ENCODE measurements at places on chromosomes 3 and 15.

GRCh38 chr3:8975081-8976020, 12.1 kb upstream of the RAD18 start:
- DNase-seq = no peak

GRCh38 chr15:67267951-67268941, 13.7 kb downstream of the IQCH start:
- no peak for DNase-seq

- DNase-seq = peak; percentile 76
Measured at GRCh38 chr15:90221246-90221900, 12.4 kb downstream of the CIB1 start.

DNA sequence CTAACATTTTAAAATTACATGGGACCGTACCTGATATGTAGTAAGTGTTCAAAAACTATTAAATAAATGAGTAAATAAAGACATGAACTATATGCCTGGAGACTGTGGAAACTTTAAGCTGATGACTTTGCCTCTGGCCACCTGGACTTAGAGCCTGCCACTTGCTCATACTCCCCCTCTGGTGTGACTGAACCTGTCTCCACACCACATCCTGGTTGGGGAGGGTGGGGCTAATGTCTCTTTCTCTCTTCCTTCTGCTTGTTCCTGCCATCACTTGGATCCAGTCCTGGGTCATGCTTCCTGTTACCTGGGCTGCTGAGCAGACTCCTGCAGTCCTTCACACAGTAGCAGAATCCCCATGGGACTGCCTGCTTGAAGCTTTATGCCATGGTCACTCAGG, 8.2 kb upstream of the TMEM158 start:
- no peak for DNase-seq

- DNase-seq = peak; percentile 59
Measured at GRCh38 chr15:48190932-48191573, 412 bp upstream of the CTXN2 start.

DNA sequence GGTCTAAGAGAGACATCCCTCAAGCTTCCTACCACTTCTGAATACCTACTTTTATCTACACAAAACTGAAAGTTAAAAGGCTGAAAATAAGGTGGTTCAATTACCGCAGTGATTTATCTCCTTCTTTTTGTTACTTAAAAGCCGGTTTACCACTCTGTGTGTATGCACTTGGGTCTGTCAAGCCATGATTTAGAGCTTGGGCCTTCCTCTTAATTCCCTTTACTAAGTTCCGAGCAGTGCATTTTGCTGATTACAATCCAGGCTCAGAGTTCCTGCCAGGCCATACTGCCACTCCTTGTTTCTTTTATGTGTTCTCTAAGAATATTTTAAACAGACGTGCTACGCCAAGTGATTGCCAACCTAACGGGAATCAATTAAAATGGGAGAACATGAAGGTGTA, 16.5 kb downstream of the KCTD6 start:
- no peak for DNase-seq

GRCh38 chr3:183435661-183436060, 7.2 kb upstream of the MCF2L2 start:
- no peak for DNase-seq

DNA sequence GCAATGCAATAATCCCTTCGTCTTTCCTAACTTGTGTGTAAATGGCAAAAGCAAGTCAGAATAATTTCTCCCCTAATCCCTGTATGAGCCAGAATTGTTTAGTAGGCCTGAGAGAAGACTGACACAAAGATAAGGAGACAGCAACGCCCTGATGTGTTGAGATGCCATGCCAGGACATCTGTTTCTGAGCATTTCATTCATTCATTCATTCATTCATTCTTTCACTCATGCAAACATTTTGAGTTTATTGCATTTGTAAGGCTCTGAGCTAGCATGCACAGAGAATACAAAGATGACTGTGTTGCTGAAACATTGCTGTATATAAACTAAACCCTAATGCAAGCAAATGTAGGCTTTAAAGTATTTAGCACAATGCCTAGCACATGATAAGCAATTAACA, 127.4 kb downstream of the TMCC1 start:
- DNase-seq = peak; percentile 37

DNA sequence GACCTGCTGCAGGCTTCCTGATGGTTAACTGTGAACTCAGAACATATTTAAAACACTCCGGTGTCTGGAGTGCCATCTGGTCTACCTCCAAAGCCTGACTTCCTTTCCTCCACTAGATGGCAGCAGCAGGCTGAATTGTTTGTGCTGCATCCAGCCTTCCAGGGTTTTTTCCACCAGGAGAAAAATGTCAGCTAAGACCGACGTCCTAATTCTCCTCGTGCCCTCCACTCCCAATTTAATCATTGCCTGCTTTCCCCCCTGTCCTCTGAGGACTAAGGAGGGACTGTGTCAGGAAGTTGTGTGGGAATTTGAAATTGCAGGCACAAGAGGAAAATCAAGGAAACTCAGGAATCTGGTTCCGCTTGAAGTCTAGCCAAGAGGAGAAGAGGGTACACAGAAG, 165.2 kb upstream of the UMPS start:
- DNase-seq = peak; percentile 72

DNA sequence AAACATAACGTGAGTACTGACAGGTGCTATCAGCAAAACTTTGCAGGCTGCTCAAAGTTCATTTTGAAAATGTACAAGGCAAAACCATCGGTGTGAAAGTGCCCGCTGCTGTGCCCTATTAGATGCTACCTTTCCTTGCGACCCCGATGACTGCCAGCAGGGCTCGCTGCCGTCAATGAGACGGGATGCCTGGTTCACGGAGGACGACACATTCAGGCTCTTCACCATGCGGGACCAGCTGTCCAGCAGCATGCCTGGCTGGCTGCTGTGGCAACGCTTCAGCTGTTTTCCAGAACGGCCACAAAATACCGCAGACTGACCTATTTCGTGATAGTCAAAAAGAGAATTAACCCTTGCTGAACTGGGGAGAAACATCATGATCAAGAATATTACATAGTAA, 92.7 kb upstream of the OCA2 start:
- DNase-seq = no peak

GRCh38 chr3:64332459-64333350, 107.4 kb upstream of the PRICKLE2 start:
- no peak for DNase-seq

- no peak for DNase-seq
Measured at GRCh38 chr3:38348903-38349302, 2.3 kb downstream of the XYLB start.

DNA sequence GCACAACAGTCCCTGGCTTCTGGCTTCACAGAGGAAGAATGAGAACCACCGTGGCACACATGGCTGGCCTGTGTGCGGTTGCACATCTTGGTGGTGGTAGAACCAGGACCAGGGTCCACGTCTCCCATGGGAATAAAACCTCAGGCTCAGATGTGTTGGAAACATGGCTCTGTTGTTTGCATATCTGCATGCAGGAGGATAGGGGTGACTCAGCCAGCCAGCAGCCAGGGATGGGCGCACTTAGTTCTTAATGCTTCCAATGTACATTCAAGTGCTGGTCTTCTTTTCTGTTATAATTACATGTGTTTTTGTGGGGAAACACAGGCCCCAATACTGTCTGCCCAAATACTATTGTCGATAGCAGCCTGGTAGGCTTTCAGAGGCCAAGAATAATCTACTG, 35.8 kb upstream of the BCL2L10 start:
- DNase-seq = no peak

DNA sequence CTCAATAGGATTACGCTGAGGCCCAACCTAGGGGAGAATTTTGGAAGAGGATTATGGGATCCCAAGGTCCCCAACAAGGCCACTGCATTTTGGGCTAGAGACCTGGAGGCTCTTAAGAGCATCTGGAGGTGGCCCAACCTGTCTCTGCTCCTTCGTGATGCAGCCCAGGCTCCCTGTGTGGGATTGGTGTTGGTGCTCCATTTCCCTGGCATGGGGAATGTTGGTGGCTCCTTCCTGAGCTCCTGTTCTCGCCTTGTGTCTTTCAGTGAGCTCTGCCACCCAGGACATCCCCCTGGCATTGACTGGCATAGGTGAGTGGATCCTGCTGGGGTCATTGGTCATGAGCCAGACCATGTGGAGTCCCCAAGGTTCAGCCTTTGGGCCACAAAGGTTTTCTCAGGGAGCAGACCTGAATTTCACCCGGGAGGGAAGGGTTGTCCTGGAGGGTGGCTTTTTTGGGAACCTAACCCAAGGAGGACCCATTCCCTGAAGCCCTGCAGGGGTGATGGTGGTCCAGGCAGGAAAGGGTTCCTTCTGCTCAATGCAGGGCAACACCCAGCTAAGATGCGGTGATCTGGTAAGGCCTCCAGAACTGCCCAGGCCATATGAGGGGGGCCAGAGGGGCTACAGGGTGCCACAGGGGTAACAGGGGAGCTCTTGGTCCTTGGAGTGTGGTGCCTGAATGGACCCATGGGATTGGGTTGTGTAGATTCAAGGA, 202.5 kb downstream of the UBE3A start:
- DNase-seq = no peak

GRCh38 chr3:187340578-187340977, 27.6 kb upstream of the RTP4 start:
- no peak for DNase-seq

DNA sequence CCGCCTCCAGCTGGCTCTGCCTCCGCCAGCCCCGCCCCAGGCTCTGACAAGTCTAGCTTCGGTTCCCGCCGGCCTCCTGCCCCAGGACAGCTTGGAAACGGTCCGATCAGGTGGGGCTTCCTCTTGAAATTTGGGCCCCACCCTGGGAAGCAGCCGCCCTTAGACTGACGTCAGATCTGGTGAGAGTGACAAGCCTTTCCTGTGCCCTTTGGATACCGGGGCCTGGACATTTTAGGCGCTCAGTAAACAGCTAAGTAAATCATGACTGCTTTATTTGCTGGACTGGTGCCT, 378 bp upstream of the HYAL3 start:
- DNase-seq = no peak

- DNase-seq = peak; percentile 18
Measured at GRCh38 chr15:31405200-31405920, 78.7 kb downstream of the KLF13 start.

DNA sequence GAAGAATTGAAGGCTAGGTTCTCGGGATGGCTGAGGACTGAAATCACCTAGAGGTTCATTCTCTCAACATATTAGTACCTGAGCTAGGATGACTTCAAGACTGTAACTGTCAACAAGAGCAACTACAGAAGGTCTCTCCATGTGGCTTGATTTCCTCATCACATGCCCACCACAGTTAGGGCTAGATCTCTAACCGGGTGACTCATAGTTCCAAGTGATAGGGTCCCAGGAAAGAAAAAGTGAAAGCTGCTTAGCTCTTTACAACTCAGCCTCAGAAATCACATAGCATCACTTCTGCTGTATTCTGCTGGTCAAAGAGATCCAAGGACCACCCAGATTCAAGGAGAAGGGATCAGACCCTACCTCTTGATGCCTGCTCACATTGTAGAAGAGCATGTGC, 165.4 kb upstream of the AGTR1 start:
- DNase-seq = no peak

DNA sequence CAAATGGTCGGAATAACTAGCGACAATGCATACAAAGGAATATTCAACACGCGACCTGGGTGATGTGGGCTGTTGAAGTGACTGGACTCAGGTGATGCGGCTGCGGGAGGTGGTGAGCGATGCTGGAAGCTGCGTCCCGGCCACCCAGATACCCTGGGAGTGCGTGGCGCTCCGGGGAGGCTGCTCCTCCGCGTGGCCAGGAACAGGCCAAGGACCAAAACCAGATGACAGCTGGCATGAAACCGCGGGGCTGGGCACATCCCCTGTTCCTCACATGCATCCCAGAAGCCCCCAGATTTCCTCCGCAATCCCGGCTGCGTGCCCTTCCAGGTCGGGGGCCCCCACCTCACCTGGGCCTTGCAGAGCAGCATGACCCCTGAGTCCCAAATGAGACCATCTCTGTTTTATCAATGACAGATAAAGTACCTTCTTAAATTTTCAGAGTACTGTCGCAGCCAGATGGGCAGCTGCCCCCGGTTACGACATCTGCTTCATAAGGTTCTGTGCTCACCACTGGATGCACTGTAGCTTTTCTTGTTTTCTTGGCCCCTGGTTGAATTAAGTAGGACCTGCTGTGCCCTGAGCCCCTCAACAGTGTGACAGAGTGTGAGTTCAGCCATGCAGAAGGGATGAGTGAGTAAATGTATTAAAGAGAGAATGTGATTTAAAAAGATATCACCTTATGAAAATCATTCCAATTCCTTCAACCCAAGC, 278.2 kb downstream of the GABRG3 start:
- DNase-seq = no peak

DNA sequence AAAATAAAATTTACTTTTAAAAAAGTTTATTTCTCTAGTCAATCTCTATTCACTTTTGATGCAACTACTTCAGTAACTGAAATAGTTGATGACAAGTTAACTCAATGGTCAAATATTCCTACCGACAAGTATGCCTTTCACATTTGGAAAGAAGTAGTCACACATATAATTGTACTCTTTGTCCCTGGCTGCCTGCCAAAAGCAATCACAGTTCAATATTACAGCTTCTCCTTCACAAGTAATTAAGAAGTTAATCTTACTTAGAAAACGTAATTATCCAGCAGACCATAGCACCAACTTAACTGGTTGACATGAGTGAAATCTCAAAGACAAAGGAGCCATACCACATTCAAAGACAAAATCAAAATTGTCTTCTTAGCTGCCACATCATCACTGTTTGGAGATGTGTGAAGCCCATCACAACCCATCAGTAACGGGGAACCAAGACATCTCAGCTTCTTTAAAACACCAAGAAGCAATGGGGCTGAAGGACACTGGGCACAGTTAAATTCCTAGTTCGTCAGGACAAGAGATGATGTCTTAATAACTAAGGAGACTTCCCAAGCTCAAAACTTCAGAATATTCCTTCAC, 86.1 kb downstream of the PLCH1 start:
- DNase-seq = no peak

DNA sequence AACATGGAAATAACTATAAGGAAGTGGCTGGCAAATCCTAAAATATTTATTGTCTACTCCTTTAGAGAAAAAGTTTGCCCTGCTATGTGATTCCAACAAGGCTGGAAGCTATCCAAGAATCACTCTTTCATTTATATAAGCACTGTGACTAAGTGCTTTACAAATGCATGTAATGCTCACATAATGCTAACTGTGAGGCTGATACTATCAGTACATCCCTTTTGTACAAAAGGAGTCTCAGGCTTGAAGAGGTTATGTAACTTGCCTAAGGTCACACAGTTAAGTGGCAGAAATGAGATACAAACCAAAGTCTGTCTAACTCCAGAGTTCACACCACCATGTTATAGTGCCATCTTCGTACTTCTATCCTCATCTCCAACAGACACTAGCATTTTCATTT, 17.0 kb downstream of the TOPBP1 start:
- DNase-seq = peak; percentile 44

DNA sequence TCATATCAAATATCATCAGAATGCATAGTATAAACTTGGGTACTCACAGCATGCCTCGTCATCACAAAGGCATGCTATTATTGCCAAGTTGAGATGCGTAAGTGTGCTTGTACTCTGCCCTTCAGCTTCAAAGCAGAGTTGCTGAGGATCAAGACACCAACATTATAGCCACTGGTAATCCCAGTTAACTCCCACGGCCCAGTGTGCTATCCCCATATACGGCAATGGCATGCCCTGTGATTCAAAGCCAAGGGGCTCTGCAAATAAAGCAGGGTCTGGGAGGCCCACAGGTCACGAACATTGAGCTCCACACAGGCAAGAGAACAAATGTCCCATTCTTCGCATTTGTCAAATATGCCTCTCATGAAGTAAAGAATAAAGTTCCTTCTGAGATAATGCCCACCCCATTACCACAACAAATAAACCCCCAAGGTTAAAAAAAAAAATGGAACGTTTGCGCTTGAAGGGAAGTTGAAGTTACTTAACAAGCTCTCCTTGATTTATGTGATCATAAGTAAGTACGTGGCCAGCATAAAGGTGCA, 298.1 kb upstream of the NECTIN3 start:
- no peak for DNase-seq

GRCh38 chr3:153399636-153400035, 237.6 kb downstream of the RAP2B start:
- no peak for DNase-seq

Measured in hematopoietic multipotent progenitor cell treated with erythropoietin and hydrocortisone succinate and interleukin-3 and kit ligand, for 8 days (in vitro differentiated cells).